Natural killer cell treated with Interleukin-12 subunit alpha and Interleukin-12 subunit beta and Interleukin-15 and Interleukin-18, amount 100 ng/mL, for 72 hours (primary cell): ENCODE measurements at places on chromosomes 3 and 15. TPM values are rescaled to one million over a fixed set of nuclear protein-coding genes. Genes with fewer than 3 reads are reported as not detected.

LTK gene
- total RNA-seq: 0.47 TPM

ALDH1A3 gene
- not detected for total RNA-seq

DGKG gene
- 7.5 TPM for total RNA-seq

FAIM gene
- 6.8 TPM for total RNA-seq

SLC27A2 gene
- 72.6 TPM for total RNA-seq

ISLR gene
- not detected for total RNA-seq

CCDC80 gene
- not detected for total RNA-seq

CA12 gene
- not detected for total RNA-seq

MUSTN1 gene
- not detected for total RNA-seq

FGF7 gene
- total RNA-seq: not detected

PIGZ gene
- 1.4 TPM for total RNA-seq

CDHR4 gene
- total RNA-seq: not detected

TBC1D23 gene
- 21.5 TPM for total RNA-seq

EPHA6 gene
- not detected for total RNA-seq
